ENCODE measurements at places on chromosomes 7 and 10.
A peak's percentile ranks its signal among the peaks of the same experiment; 100 is the strongest.

- DNase-seq, result no peak
These were observed 109.2 kb downstream of the PTPN20 start for GRCh38 chr10:47020471-47020870.

- no peak for DNase-seq
These were observed 12.4 kb downstream of the POLL start for GRCh38 chr10:101575580-101576210.

DNA sequence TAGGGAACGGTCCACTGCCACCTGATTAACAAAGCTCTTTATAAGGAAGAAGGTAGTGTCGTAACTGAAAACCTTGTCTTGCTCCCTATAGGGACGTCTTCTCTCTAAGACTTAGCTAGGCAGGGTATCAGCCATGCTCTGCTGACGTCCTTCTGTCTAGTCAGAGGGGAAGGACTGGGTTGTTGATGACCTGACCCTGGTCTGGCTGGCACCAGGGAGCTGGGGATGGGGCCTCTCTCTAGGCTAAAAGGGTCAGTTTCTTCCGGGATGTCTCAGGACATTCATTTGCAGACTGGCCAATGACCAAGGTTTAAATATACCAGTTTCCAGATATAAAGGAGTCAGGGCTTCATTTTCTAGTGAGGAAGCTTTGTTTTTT lies 9.6 kb downstream of the CYP17A1 start:
- no peak for DNase-seq

DNA sequence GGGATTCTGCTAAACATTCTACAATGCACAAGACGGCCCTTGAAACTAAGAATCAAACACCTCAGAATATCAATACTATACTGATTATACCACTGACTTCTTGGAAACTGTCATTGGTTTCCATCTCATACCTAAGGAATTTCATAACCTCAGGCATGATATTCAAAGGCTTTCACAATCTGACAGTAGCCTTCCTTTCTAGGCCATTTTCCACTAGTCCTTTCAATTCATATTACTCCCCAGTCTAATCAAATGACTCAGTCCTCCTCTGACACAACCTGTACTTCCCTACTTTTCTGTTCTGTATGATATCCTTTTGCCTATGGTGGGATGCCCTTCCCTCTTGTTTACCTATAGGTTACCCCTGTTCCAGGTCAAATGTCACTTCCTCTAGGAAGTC lies 48.3 kb downstream of the CSTF2T start:
- DNase-seq, result no peak

- no peak for DNase-seq
These were observed 131.1 kb downstream of the KCND2 start for GRCh38 chr7:120404042-120404441.

GRCh38 chr10:92816091-92816531 lies 32.2 kb upstream of the EXOC6 start:
- DNase-seq, result no peak

GRCh38 chr7:17043012-17043877 lies 161.5 kb upstream of the AGR3 start:
- DNase-seq, result no peak

DNA sequence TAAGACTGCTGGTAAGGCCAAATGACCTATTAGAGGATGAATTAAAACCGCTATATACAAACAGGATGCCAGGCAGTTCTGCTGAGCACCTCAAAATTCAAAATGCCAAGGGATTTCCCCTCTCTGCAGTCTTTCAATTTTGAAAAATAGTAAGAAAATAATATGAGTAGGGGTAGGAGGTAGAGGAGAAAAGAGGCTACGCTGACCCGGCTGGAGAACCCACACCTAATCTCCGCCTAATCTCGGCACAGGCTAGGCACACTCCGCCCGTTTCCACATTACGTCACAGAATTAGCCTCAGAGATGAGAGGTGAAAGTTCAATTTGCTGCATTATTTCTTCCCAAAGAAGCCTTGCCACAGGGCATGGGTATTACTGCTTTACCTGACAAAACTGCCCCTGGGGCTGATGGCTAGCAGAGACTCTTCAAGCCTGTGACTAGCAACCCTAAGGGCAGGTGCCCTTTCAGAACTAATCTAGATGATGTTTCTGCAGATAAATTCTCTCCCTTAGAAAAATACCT lies 21.3 kb upstream of the SPOCK2 start:
- no peak for DNase-seq

- no peak for DNase-seq
These were observed 47.9 kb downstream of the GALNT11 start for GRCh38 chr7:152073352-152073751.

GRCh38 chr10:29998142-29998808 lies 61.1 kb downstream of the JCAD start:
- peak; percentile 47 for DNase-seq

GRCh38 chr7:42935861-42936260 lies 3.7 kb downstream of the MRPL32 start:
- no peak for DNase-seq

GRCh38 chr7:39757604-39758003 lies 134.2 kb downstream of the RALA start:
- no peak for DNase-seq

DNA sequence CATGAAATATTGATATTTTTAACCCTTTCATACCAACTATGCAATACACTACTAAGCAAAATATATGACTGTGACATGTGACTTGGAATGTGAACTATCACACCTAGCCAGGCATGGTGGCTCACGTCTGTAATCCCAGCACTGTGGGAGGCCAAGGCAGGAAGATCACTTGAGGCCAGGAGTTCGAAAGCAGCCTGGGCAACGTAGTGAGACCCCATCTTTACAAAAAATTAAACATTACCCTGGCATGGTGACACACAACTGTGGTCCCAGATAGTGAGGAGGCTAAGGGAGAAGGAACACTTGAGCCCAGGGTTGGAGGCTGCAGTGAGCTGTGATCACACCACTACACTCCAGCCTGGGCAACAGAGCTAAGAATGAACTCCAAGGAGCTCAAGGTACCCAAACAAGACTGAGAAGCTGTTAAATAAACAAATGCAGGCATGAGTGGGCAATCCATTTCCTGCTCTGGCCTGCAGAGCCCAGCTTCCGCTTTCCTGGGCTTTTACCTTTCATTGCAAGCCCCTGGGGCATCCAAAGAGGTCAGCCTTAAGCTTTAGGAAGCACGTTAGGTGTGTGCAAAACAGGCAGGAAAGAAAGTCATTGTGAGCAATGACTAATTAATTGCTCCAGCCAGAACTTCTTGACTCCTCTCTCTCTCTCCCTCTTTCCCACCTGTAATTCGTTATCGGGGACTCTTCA lies 162.1 kb upstream of the FOXK1 start:
- DNase-seq, result no peak

GRCh38 chr7:12638851-12639456 lies 48.5 kb upstream of the ARL4A start:
- no peak for DNase-seq

- no peak for DNase-seq
These were observed 70.3 kb upstream of the PIP4K2A start for GRCh38 chr10:22784668-22785067.

DNA sequence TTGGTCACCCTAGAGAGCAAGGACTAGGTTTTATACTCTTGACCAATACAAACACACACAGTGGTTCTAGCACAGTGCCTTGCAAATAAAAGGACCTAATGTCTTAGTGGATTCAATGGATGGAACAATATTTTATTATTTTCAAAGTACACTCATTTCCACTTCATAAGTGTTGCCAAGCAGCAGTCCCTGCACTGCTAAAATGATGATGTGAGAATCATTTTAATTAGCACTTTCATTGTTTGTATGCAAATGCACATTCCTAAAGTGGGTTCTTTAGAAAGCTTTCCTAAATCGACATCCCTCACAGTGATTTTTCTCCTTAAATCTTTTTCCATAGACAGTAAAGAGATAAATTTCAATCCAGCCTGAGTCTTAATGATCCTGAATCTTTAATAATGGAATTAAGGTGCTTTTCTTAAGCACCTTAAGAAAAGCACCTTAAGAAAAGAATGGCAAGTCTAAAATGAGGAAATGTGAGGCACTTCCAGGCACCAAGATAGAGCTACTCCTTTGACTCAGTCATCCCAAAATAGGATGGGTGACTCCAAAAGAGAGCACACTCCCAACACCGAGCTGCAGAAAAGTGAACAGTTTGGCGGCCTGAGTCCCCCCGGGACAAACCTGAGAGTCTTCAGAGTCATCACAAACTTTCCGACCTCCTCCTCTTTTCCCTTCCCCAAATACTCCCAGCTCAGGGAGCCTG lies 84.5 kb downstream of the SORBS1 start:
- no peak for DNase-seq

GRCh38 chr7:147777309-147777708 lies 813.3 kb upstream of the C7orf33 start:
- no peak for DNase-seq

DNA sequence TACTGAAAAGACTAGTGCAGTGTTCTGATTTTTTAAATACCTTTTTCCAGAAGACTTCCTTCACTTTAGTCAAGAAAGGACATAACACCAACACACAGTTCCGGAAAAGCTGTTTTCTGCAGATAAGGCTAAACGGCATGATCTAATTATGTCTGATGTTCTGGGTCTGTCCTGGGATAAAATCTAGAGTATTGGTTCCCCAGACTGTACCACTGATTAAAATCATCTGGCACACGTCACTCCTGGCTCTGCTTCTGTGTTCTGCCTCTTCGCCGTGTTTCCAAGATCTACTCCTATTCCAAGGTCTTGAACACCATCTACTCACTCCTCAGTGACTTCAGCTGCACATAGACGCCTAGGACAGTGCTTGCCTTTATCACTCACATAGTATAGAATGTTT lies 100.8 kb upstream of the SFMBT2 start:
- DNase-seq, result no peak

DNA sequence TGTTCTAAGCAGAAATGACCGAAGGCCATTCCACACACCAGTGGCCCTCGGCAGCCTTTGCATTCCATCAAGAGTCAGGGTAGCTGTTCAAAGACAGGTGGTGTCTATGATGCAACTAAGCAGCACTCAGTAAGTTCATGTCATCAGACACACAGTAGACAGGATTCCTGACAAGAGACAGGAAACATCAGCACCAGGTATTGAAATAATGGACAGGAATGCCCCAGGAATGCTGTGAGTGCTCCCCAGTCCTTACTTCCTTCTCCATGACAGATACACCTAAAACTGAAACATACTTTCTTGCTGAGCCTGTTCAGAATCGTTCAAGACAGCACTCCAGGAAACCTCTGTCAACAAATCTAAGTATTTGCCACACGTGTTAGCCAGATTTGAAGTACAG lies 204.4 kb downstream of the TPST1 start:
- no peak for DNase-seq

DNA sequence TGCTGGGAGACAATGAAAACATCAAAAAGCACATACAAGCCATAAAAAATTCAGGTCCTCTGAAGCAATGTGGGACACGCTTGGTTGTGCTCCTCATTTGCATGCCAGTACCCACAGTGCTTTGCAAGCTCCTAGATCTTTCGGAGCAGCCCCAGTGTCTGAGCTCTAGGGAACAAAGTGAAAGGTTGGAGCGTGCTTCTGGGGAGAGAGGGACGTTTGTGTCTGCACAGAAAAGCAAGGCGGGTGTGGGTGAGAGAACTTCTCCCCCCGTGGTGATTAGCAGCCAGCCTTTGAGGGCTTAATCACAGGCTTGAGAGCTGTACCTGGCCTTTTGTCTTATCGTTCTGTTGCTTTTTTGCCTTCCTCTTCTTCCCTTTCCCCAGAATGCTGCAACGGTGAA lies 76.7 kb upstream of the HABP2 start:
- DNase-seq, result no peak

GRCh38 chr10:75028748-75029147 lies 82.7 kb upstream of the SAMD8 start:
- no peak for DNase-seq

DNA sequence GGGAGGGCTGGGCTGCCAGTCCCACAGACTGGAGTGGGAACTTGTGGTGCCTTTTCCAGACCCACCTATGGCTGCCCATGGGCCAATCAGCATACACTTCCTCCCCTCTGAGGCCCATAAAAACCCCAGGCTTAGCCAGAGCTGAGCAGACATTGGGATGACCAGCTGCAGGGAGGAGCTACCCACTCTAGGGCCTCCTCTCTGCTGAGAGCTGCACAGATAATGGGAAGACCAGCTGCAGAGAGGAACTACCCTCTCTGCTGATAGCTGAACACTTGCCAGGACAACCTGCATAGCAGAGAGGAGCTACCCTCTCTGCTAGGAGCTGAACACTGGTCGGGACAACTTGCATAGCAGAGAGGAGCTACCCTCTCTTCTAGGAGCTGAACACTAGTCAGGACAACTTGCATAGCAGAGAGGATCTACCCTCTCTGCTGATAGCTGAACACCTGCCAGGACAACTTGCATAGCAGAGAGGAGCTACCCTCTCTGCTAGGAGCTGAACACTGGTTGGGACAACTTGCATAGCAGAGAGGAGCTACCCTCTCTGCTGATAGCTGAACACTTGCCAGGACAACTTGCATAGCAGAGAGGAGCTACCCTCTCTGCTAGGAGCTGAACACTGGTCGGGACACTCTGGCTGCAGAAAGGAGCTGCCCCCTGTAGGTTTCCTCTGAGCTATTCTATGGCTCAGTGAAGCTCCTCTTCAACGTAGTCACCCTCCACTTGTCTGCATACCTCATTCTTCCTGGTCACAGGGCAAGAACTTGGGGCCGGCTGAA lies 88.3 kb upstream of the CACUL1 start:
- DNase-seq, result no peak

GRCh38 chr10:97633921-97634320 lies 621 bp upstream of the MORN4 start:
- DNase-seq, result no peak

GRCh38 chr7:148524479-148525224 lies 65.9 kb upstream of the C7orf33 start:
- no peak for DNase-seq

DNA sequence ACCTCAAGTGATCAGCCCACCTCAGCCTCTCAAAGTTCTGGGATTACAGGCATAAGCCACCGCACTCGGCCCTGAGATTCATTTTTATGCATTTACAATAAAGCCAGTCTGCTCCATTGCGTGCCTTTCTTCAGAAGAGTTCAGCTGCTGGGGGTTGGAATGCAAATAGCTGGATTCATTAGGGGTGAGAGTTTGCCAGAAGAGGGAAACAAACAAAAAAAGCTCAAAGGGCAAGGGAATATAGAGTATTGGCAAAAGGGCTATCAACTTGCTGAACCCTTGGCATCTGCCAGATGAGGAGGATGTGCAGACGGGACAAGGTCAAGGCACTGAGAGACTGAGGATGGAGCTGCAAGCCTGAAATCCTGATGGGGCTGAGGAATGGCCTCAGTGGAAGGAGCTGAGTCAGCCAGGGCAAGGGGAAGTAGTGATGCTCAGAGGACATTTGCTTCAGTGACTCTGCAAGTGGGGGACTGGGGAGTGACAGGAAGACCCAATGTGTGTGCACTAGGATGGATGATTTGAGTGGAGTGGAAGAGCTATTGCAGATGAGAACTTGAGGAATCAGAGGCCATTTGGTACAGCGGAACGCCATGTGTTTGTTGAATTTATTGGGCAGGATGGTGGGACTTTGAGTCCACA lies 75.0 kb upstream of the ARMC3 start:
- DNase-seq, result no peak

GRCh38 chr7:26071622-26072456 lies 80.2 kb upstream of the NFE2L3 start:
- DNase-seq, result no peak

- DNase-seq, result no peak
These were observed 123.8 kb downstream of the KCNMA1 start for GRCh38 chr10:77513781-77514331.

GRCh38 chr10:16867990-16868389 lies 50.8 kb upstream of the RSU1 start:
- no peak for DNase-seq

Measured in stimulated activated CD8-positive, alpha-beta memory T cell treated with anti-CD3 and anti-CD28 coated beads, Interleukin-2, amount 100 ng/mL, for 1 hour (primary cell).